DMS79 (cell line): ENCODE measurements at places on chromosomes 1 and 21.

DNA sequence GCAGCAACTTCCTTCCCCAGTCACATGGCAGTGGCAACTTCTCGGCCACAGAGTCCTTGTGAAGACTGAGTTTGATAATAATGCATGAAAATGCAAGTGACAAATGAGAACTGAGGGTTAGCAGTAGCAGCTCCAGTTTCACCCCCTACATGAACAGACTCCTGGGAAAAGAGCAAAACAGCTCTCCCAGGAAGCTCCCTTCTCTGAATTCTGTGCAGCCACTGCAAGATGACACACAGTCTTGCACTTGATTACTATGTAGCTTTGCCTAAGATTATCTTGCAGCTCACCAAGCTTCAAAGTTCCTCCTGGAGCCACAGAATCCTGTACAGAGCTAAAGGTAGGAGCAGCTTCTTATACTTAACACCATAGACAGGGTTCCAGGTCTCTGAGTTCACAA lies 4.7 kb downstream of the PGBD5 start:
- no peak for DNase-seq

GRCh38 chr1:195894411-195894810 lies 713.8 kb downstream of the KCNT2 start:
- no peak for DNase-seq

- no peak for DNase-seq
These were observed 77.2 kb upstream of the PPP2R5A start for GRCh38 chr1:212207822-212208520.

DNA sequence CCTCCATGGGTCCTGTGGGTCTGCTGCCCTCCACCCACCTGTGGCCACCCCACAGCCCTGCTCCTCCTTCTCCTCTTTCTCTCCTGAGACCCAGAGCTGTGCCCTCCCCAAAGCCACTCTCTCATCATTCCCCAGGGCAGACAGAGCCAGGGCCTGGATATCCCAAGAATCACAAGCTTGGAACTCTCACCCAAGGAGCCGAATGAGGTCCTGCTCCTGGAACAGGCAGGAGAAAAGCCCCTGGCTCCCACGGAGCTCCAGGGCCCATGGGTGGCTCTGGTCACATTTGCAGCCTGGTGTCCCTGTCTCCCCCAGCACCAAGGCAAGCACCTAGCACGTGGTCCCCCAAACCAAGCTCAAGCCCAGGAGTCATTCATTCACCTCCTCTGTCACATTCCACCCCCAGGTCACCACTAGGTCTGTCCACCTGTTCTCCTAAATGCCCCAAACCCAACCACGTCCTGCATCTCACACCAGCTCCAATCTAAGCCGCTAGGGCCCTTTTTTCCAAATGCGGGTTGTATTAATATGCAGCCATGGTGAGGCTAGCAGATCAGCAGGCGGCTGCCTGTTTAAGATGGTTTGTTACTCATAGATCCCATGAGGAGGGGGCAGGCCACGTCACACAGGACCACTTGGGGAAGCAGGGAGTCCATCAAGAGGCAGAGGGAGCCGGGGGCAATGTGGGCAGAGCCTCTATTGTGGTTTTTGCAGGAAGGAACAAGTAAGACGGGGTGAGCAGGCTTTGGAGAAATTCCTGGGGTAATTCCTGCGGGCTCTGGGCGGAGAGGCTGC lies 215.5 kb upstream of the VAMP3 start:
- DNase-seq, result no peak

GRCh38 chr1:159228554-159228953 lies 23.9 kb downstream of the ACKR1 start:
- DNase-seq, result no peak

GRCh38 chr1:220124542-220124941 lies 30.6 kb downstream of the IARS2 start:
- DNase-seq, result no peak

- DNase-seq, result no peak
These were observed 157.3 kb downstream of the KCNJ6 start for GRCh38 chr21:37758982-37759381.

DNA sequence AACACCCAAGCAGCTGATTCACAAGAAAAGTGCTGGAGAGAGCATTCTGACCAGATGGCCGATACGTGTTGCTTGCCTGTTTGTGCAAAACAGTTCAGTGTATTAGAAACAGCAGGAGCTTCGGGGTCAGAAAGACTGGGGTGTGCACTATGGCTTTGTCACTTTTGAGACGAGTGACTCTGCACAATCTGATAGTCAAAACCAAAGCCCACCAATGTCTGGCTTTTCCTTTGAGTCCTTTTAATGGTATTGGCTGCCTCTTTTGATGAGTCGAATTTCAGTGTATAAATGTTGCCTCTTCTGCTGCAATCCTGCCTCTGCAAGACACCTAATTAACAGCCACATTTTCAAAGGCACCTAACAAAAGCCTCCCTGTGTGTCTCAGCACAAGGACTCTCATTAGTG lies 444.6 kb downstream of the AJAP1 start:
- DNase-seq, result no peak

DNA sequence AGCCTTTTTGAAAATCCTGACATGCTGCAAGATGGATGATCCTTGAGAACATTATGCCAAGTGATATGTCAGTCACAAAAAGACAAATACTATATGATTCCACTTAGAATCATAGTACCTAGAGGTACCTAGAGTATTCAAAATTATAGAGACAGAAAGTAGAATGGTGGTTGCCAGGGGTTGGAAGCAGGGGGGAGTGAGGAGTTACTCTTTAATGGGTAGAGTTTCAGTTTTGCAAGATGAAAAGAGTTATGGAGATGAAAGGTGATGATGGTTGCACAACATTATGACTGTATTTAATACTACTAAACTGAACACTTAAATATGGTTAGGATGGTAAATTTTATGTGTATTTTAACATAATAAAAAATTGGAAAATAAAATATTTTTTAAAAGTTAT lies 37.9 kb upstream of the PODN start:
- DNase-seq, result no peak

DNA sequence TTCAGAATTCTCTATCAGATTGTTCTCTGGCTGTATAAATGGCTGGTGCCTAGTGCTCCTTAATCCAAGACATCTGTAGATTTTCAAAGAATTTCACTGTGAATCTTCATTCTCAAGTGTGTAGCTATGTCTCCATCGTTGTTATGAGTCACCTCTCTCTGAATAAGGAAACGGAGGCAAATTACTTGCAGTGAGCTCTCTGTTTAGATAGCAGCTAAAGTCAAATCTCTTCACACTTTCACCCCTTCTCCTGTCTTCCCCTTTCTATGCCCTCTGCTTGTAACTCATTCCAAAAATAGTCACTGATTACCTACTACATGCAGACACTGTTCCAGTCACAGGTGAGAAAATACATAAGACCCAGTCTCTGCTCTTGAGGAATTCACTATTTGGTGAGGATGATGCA lies 39.7 kb downstream of the CHML start:
- no peak for DNase-seq

DNA sequence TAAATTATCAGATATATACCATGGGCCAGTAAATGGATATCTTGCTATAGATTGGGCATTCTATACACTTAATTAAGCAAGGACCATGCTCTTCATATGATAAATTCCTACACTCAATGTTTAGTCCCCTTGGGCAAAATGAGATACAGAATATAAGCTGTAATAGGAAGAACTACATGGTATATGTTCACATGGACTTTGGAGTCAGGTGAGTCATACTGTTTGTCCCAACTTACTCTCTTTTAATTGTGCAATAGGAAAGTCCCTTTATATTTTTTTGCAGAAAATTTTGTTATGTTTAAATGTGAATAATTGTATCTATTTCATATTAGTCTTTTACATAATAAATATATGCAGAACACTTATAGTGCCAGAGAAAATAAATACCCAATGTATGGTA lies 820.2 kb upstream of the ADAMTS5 start:
- no peak for DNase-seq

DNA sequence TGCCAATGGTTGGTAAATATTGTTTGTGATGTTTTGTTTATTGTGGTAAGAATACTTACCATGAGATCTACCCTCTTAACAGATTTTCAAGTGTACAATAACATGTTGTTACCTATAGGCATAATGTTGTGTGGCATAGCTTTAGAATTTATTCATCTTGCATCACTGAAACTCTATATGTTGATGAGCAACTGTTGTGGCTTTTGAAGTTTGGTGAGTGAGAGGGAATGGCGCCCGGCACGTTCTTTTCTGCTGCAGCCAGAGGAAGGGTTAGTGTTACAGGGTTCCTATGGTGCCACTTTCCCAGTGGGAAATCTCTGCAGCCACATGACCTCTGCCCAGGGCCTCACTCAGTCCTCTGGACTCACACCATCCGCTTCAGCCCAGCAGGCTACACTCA lies 342.5 kb upstream of the ADGRL2 start:
- no peak for DNase-seq

DNA sequence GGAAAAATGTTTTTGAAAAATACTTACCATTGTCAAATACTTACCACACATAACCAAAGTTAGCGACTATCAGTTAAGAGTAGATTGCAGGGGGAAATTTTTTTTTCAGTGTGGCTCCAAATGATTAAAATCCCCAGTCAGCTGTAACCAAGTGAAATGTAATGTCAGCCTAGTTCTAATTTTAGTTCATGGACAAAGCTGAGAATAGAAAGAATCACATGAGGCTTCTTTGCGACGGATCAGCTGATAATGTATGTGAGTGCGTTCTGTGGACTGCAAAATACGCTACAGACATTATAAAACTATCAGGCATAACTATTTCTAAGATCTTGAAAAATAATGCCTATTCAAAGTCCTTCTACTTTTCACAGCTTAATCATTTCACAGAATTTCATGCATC lies at the start of gene LRRC39:
Gene LRRC39 (minus strand): TSS at position 166 of the 400 bp plus-strand sequence. CDS start 9,740 bp downstream, outside the sequence.
- DNase-seq, result no peak

- DNase-seq, result no peak
These were observed 23.3 kb downstream of the ABCB10 start for GRCh38 chr1:229535230-229535629.

DNA sequence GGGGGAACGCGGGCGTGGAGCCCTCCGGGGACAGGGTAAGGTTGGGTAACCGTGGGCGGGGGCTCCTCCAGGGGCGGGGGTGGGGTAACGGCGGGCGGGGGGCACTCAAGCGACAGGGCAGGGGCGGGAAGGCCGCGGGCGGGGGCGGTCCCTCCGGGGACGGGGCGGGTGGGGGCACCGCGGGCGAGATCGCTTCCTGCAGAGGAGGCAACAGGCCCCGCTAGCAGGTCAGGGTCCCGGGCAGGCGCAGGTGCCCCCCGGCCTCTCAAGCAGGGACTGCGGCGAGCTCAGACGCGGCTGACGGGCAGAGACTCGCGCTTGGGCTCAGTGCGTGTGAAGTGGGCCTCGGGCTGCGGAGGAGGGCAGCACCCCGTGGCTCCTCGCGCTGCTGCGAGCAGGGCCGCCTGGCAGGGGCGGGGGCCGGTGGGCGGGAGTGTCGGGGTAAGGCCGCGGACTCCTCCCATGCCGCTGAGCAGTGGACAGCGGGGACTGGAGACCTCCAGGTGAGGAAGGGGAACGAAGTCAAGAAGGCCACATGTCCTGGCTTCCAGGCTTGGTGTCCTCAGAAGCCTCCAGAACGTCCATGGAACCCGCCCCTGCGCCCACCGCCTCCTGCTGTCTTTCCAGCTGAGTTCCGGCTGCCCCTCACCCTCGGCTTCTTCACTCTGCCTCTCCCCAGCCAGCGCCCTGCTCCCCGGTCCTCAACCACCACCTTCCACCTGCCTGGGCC lies 627 bp upstream of the GNB1 start:
- peak; percentile 57 for DNase-seq

DNA sequence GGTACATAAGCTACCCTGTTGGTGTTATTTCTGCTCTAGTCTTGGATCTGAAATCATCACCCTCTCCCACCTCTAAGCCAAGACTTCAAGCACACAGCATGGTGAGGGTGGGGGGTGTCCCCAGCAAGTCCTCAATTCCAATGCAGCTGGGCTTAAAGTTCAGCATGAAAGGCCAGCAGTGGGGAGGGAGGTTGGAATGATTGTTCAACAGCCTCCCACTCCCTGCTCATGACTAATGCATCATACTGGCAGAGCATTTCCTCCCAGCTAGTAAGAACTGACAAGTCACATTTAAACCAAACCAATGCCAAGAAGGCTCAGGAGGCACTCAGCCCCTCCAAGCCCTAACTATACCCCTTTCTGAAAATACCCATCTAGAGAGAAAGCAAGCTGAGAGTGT lies 50.1 kb downstream of the TIAM1 start:
- no peak for DNase-seq

DNA sequence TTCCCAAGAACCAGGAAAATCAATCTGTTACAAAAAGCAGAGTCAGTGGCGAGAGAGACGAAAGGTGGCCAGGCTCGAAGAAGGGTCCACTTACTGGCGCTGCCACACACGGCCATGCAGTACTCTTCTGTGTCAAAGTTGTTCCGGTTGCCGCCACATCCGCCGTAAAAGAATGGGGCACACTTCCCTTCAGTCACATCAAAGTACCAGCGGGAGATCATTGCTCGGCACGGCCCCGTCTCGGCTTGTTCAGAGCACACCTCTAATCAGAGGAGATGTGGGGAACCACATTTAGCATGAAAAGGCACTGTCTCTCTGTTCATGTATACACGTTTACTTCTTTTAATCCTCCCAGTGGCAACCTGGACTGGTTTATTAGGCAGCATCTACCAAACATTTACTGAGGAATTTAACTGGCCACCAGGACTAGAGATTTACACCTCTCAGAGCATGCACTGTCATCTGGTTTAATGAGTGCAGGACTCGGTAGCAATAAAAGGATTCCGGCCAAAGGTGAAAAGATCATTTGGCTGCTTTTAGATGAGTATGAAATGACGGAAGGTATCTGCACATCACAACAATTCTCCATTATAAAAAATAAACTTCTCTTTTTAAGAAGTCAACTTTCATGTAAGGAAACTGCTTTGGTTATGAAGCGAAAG lies 170.5 kb downstream of the APP start:
- DNase-seq, result no peak

- no peak for DNase-seq
These were observed 125.2 kb downstream of the MAGI3 start for GRCh38 chr1:113515498-113515897.

GRCh38 chr1:90457985-90458384 lies 259.1 kb downstream of the BARHL2 start:
- no peak for DNase-seq

DNA sequence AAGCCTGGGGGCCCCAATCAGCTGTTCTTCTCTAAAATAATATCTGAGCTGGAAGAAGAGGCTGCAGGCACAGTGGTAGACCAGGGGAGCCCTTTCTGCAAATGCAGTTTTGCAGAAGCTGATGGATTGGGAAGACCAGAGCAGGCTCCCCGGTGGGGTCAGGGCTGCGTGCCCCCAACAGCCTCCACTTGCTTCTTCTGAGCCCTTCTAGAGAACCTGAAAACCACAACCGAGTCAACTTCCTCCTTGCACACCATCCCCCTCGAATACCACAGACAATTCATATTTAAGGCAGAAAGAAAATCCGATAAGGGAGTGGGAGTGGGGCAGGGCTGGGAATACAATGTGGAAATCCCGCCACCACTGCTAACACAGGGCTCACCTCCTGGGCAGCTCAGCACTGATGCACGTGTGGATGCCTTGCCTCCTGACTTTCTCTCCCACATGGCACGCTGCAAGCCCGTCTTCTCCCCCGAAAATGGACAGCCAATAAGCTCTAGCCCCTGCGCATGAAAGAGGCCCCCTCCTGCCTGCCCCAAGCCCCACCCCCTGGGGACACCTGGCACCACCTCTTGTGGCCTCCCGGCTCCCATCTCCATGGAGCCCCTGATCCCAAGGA lies 25.4 kb upstream of the ALDH4A1 start:
- DNase-seq, result no peak
